Fibroblast of the aortic adventitia (primary cell): ENCODE measurements at places on chromosomes 7 and 10. TPM values are rescaled to one million over a fixed set of nuclear protein-coding genes. Genes with fewer than 3 reads are reported as not detected.

The GIMAP4 gene
- total RNA-seq = 0.18 and 1.3 TPM in 2 replicates

The PDE6C gene
- not detected in 2 replicates for total RNA-seq

The HKDC1 gene
- 0.09 and 0.16 TPM in 2 replicates for total RNA-seq

The GRID2IP gene
- not detected in 2 replicates for total RNA-seq

The ANKRD7 gene
- total RNA-seq = 1.4 and 3.9 TPM in 2 replicates

The SPDYE1 gene
- not detected in 2 replicates for total RNA-seq

The AGBL3 gene
- total RNA-seq = 0.41 and 2.9 TPM in 2 replicates

The CDK1 gene
- 0.90 and 82.9 TPM in 2 replicates for total RNA-seq

The CYP2E1 gene
- total RNA-seq = 0.36 and 0.82 TPM in 2 replicates
